ENCODE measurements at places on chromosomes 1 and 21. TPM values are rescaled to one million over a fixed set of nuclear protein-coding genes. Genes with fewer than 3 reads are reported as not detected.

- peak overlapping the region; percentile 47 for H3K4me3 ChIP-seq
- H3K36me3 ChIP-seq, result no peaks in the 10 kb centered on the region
- DNase-seq, result peak; percentile 63
- H3K27me3 ChIP-seq, result no peaks in the 10 kb centered on the region
- H3K4me1 ChIP-seq, result peaks cover 8% of the 10 kb centered on the region
Observed at GRCh38 chr1:11354893-11355553, 82.0 kb downstream of the UBIAD1 start.

ANKRD65 gene
- 2.0 TPM for polyA plus RNA-seq

SPATA21 gene
- 0.25 TPM for polyA plus RNA-seq

CDK11A gene
- 38.8 TPM for polyA plus RNA-seq

- H3K27ac ChIP-seq, result no peak overlapping the region
- H3K36me3 ChIP-seq, result no peaks in the 10 kb centered on the region
- no peaks in the 10 kb centered on the region for H3K27me3 ChIP-seq
- DNase-seq, result no peak
- H3K4me1 ChIP-seq, result no peaks in the 10 kb centered on the region
Observed at GRCh38 chr1:5935026-5935425, 57.2 kb downstream of the NPHP4 start.

DNA sequence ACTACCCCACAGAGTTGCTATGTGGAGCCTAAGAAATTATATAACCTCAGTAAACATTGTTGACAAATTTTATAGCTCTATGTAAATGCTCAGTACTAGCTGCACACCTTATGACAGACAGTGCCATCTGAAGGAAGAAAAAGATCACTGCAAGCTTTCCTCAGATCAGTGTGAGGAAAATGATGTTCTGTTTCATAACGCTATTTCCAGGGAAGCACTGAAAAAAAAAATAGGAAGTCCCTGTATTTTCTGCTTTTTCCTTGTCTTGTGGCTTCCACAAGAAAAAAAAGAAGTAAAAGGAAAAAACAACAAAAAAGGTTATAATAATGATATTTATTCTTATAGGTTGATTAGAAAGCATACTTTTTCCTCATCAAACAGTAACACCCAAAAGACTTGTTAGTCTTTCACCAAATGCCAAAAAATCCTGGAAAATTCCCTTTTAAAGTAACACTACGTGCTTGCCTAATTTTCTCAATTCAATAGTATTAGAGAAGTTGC, 23.2 kb downstream of the LYST start:
- H3K4me1 ChIP-seq, result no peaks in the 10 kb centered on the region
- no peak for DNase-seq
- no peak overlapping the region for H3K27ac ChIP-seq

GRCh38 chr1:109654519-109654918, 1.4 kb upstream of the GSTM4 start:
- DNase-seq, result no peak
- no peak overlapping the region for H3K27ac ChIP-seq
- H3K36me3 ChIP-seq, result no peaks in the 10 kb centered on the region
- no peak overlapping the region for H3K4me3 ChIP-seq

DNA sequence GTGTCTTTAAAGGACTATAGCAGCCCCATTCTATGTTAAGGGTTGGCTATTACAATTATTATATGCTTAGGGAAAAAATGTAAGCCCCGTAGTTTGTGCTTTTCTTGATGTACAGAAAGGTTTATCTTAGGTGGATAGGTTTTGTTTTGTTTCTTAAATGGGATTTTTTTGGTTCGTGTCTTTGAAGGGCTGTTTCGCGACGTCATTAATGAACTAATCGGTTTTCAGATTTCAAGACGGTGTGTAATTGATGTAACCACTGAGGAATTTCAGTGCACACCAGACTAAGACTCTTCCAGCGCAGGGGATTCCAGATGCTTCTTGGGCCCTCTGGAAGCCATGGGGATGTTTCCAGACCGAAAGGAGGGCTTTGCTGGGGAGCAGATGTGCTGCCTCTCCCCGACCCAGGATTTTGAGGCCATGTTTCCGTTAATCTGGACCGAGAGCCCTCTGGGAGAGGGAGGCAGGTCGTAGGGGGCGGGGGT, 4.8 kb upstream of the SIM2 start:
- DNase-seq, result no peak
- no peak overlapping the region for H3K4me3 ChIP-seq

DNA sequence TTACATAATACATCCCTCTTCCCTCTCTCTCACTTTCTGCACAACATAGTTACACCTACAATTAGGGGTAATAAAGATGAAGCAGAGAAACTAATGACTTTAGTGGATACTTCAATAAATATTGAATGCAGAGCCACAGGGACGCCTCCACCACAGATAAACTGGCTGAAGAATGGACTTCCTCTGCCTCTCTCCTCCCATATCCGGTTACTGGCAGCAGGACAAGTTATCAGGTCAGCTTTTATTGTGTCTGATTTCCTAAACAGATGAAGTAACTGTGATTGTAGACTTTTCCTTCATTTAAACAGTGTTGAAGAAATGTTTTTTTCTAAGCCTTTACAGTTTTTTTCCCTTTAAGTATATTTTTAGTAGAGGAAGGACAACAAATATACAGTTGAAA, 281.6 kb downstream of the TPR start:
- H3K27me3 ChIP-seq, result no peaks in the 10 kb centered on the region
- no peaks in the 10 kb centered on the region for H3K4me1 ChIP-seq
- no peak overlapping the region for H3K27ac ChIP-seq
- DNase-seq, result no peak
- no peak overlapping the region for H3K4me3 ChIP-seq
- H3K36me3 ChIP-seq, result no peaks in the 10 kb centered on the region

- H3K27ac ChIP-seq, result no peak overlapping the region
- DNase-seq, result no peak
- H3K36me3 ChIP-seq, result no peaks in the 10 kb centered on the region
- no peaks in the 10 kb centered on the region for H3K27me3 ChIP-seq
- H3K4me1 ChIP-seq, result no peaks in the 10 kb centered on the region
Observed at GRCh38 chr1:76082062-76082461, 7.5 kb downstream of the ST6GALNAC3 start.

KMO gene
- not detected for polyA plus RNA-seq

- DNase-seq, result no peak
- H3K27ac ChIP-seq, result no peak overlapping the region
- H3K27me3 ChIP-seq, result no peaks in the 10 kb centered on the region
- H3K4me1 ChIP-seq, result no peaks in the 10 kb centered on the region
- no peak overlapping the region for H3K4me3 ChIP-seq
Observed at GRCh38 chr1:9108056-9108665, 20.7 kb downstream of the GPR157 start.

DNA sequence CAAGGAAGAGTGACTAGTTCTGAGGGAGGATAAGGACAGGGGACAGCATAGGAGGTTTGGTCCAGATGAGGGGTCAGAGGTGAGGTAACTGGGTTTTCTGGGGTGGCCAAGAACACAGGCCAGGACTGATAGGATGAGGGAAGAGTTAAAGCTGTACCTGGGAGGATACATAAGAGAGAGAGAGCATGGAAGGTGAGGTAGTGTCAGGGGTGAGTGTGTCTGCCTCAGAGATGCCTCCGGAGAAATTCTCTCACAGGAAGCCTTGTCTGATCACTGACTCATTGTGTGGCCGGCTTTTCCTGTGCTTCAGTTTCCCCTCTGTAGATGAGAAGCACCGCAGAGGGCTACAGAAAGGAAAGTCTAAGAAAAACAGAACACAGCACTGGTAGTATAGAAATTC, 40.2 kb downstream of the FASLG start:
- H3K27me3 ChIP-seq, result no peaks in the 10 kb centered on the region
- H3K4me1 ChIP-seq, result no peaks in the 10 kb centered on the region
- no peaks in the 10 kb centered on the region for H3K36me3 ChIP-seq
- no peak overlapping the region for H3K4me3 ChIP-seq
- H3K27ac ChIP-seq, result no peak overlapping the region
- DNase-seq, result no peak

DNA sequence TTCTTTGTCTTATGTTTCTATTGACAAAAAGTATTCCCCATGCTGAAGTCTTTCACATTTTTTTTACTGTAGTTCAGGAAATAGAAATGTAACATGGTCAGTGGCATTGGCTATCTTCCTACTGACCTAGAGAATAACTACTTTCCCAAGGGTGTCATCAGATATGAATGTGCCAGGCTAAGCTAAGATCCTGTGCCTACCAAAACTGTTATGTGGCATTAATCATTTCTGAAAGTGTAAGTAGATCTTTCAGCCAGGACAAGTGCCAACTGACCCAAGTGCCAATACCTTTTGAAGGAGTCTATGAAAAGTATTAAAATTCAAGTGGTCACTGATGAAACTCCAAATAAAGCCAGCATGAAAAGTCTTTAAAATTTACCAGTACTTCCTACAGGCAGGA, 165.3 kb downstream of the TNFSF18 start:
- H3K36me3 ChIP-seq, result no peaks in the 10 kb centered on the region
- H3K27ac ChIP-seq, result no peak overlapping the region
- H3K4me1 ChIP-seq, result peaks cover 2% of the 10 kb centered on the region
- H3K4me3 ChIP-seq, result no peak overlapping the region
